Stimulated activated CD4-positive, alpha-beta T cell treated with anti-CD3 and anti-CD28 coated beads, Interleukin-2, amount 100 ng/mL, for 24 hours (primary cell): ENCODE measurements at places on chromosomes 5 and 9.

DNA sequence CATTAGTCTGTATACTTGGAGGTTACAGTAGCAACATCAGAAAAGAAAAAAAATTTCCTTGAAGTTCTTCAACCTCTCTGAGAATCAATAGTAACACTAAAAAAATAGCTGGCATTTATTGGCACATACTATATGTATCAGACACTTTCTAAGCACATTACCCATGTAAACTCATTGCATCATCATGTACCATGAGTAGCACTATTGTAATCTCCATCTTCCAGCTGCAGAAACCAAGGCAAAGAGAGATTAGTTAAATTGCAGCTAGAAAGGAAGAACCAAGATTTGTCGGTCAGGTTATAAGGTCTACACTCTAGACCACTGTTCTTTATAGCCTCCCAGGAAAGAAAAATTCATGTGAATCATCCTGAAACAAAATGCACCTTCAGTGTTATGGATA, 31.4 kb upstream of the RAB3C start:
- no peak for DNase-seq

DNA sequence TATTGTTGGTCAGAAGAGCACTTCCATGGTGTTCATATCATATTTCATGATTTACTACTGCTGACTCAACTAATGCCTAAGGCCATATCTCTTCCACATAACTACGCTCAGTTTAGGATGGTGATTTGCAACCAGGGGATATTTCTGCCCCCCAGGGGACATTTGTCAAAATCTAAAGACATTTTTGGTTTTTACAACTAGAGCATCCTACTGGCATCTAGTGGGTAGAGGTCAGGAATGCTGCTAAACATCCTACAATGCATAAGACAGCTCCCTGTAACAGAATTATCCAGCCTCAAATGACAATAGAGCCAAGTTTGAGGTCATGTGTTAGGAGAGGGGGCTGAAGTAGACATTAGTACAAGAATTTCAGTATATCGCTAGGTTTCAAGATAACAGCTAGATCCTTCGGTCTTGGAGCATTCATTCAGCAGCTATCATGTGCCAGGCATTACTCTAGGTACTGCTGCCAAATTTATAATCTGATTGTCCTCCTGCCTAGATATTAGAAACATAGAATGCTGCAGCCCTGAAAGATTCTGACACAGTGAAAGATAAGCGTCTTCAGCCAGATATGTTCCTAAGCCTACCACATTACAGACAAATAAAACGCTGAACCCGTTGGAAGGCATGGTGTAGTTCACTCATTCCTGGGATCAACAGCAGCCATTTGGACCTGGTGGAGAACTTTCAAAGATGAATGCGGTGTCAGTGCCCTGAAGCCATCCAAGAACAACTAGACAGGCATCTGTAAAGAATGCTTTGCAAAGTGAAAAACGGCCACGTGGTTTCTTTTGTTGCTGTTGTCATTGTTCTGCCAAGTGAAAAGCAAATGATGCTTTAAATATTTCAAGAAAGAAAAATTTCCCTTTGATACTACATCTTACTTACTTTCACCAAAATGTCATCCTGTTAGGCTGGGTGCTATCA, 55.5 kb upstream of the FST start:
- no peak for DNase-seq

DNA sequence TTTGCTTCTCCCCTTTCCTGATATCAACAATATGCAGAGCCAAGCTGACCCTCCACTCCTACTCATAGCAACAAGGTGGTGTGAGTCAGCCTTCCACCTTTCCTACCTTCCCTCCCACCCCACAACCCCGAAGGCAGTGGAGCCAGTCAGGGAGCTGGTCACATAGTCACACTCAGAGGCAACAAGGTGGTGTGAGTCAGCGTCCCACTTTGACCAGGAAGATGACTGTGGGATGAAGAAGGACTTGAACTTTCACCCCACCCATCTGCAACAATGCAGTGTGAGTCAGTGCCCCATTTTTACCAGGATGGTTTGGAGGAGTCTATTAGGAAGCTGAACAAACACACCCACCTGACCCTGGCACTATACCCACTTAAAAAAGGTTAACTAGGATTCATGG, 30.1 kb upstream of the ZNF782 start:
- DNase-seq = no peak

DNA sequence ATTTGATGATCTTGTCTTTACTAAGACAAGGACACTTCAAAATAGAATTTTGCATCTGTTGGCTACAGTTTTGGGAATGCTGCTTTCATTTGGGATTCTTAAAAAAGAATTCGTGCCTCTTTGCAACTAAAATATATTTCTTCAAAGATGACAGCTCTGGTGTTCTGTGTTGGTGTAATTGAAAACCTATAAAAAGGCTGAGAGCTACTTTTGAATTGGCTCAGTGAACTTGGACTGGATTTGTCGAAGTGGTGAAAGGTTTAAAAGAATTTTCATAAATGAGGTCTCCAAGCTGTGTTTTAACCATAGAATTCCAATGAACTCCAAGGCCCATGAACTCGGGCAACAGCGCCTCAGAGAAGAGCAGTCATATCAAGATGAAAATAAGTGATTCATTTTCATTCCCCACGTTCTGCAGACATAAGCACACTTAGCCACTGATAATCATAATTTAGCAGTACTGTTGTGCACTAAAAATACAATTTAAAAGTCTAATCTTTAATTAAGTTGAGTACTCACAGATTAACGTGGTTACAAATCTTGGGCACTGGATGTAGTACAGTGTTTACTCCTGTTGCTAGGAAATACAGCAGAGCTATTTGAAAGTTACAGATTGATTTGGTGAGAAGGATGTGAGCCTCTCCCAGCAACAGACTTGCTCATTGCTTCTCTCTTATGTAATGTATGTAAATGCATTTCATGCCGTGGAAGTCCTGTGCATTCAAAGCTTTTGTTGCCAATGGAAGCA, 10.9 kb downstream of the SNCAIP start:
- DNase-seq = no peak

DNA sequence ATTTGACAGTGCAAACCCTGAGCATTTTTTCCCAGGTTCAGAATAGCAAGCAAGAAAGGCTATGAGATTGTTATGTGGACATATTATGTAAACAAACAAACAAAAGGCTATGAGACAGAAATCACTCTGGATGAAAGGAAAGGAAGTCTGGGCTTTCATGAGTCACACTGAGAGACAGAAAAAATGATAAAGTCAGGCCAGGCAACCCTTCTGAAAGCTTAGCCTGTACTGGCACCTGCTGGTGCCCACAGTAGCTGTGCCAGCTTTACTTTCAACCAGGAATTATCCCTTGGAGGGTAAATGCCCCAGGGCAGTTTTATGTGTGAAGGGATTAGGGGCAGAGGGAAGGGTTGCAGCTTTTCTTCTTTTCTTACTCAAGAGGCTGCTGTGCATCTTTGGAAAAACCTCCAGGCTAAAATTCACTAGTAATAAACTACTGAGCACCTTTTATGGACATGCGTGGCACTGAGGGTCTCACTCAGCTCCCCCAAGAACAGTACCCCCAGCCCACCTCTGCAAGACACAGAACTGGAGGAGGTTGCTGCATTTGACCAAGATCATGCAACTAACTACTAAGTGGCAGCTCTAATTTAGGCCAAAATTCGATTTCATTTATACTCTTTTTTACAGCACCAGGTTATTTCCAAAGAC, 41.7 kb downstream of the ACTL7B start:
- no peak for DNase-seq

DNA sequence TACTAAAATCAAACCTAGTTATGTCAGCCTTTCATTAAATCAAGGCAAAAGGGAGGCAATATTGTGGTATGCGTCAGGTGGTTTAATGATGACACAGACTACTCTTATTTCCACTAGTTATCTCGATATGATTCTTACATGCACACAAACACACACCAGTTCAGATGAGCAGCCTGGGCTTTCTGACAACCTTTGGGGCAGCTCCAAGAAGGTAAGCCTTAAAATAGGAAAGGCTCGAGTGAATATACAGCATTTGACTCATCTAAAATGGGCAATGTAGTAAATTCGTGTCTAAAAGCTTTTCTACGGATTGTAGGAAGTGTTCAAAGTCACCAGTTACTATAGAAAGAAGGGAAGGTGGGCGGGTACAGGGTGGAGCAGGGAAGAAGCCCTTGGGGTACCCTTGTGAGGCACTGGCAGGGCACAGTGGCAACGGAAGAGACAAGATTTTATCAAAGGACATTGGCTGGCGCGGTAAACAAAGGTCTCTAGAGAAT, 1.9 kb downstream of the ANKH start:
- peak; percentile 50 for DNase-seq

- no peak for DNase-seq
Observed at GRCh38 chr9:109534151-109534550, 36.0 kb upstream of the PTPN3 start.

DNA sequence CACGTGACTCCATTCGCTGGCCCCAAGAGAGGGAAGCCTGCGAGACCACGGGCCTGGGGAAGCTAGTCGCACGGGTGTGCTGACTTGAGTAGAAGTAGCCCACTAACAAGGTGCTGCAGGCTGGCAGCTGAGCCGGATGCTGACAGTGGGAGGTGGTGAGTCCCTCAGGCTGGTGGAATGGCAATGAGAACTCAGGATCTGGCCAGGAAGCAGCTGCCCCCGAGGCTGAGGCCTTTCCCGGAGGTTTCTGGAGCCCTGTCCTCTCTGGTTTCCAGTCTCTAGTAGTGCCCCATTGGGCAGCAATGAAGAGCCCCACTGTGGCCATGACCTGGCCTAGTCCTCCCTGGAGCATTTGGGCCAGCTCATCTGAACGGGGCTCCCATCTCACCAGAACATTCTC, 366.7 kb upstream of the IRX4 start:
- DNase-seq = no peak

- DNase-seq = no peak
Observed at GRCh38 chr9:95511952-95512708, 4.6 kb downstream of the PTCH1 start.

- DNase-seq = no peak
Observed at GRCh38 chr5:54180630-54181031, 129.7 kb downstream of the ARL15 start.

DNA sequence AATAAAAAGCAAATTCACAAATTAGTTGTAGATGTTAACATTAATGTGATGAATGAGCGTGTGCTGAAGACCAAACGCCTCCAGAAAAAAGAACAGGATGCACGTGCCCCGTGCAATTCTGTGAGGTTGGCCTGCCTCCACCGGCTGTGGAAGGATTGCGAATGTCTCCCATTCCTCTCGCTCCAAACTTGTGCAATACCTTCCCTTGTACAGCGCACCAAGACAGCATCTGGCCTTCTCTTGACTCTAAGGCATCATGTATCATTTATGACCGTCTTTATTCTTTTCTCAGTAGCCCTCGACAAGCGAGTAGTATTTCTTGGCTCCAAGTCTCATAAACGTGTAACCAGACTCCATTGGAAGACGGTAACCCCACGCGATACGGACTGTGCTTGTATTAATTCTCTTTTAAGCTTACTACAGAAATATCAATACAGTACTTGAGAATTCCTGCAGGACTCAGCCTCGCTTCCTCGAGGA, 1.5 kb upstream of the TESK1 start:
- DNase-seq = no peak

DNA sequence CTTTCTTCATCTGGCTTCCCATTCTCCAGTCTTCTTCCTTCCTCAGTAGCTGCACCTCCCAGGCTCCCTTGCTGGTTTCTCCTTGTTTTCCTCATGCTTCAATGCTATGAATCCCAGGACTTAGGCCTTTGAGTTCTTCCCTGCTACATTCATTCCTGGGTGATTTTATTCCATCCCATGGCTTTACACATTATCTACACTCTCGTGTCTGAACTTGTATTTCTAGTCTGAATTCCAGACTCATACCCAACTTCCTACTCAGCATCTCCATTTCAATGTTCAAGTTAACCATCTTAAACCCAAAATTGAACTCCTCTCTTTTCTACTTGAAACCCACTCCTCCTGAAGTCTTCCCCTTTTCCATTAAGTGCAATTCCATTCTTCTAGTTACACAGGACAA, 20.0 kb downstream of the SLC24A2 start:
- DNase-seq = no peak

DNA sequence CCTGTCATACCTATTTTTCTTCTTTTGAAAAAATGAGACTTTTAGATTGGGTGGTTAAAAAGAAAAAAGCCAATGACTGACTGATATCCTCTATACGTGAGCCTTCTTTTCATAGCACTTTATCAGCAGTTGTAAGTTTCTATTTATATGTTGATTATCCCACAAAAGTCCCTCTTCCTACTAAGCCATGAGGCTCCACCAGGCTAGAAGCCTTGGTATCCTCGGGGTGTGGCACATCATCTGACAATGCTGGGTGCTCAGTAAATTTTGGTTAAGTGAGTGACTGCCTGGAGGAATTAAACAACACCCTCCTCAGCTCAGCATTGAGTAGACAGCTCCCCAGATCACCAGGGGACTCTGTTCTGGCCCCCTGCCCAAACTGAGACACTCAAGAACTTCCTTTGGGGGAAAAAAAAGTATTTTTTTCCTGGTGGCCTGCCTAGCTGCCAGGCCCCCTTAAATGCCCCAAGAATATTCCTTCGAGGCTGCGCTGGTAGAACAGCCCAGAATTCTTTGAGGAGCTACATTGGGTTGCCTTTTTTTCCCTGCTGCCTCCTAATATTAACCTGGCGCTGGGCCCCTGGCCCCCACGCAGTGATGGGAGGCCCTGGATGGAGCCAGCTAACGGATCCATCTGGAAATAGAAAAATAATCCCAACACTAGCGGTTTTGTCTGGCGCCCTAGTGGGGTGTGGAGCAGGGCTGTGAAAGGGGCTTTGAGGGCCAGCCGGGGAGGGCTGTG, 23.4 kb upstream of the COL27A1 start:
- DNase-seq = no peak

DNA sequence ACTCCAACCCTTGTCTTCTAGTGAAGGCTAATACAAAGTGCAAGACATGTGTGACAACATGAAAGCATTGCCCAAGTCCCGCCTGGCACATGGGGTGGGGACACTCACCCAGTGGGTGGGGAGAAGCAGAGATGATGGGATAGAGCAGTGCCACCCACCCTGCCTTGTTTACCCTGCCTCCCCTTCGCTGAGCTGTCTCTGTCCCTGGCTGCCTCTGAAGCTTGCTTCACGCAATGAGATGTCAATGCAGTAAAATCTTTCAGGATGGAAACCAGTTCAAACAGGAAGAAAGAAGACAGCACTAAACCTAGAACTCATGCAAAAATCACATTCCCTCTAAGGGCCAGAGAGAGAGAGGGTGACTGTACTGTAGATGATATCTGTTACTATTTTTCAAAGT, 148.0 kb downstream of the INSYN2B start:
- no peak for DNase-seq

- DNase-seq = no peak
Observed at GRCh38 chr9:95461448-95462248, 55.1 kb downstream of the PTCH1 start.

DNA sequence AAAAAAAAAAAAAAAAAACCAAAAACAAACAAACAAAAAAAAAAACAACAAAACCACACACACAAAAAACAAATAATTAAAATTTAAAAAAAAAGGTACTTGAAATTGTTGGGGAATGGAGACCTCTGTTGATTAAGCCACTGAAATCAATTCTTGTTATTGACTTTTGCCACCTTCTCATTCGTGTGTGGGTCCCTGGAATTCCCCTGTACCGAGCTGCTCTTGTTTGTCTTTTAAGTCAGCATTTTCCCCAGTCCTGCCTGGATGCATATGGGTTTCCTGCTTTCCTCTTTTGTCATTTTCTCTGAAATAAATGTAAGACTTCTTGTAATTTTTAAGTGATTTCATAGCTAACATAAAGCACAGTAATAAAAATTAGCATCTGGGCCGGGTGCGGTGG, 45.5 kb downstream of the GPBP1 start:
- no peak for DNase-seq

GRCh38 chr9:133787754-133788025, 49.5 kb upstream of the SARDH start:
- peak; percentile 14 for DNase-seq
